ENCODE measurements at places on chromosomes 2 and 18.

DNA sequence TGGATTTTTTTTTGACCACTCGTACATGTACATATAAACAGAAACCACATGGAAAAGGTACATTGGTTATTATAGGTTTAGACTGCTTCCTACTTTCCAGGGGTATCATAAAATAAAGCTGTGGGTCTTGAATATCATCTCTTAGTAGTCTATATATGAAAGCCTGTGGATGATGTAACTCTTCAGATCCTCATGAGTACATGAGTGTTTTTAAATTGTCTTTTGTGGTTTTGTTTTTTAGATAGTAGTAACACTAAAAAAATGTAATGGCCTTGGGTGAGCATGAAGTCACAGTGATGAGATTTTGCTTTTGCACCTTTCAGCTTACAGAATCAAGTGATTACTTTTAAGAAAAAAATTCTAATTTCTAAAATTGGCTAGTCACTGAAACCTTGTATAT lies 80.2 kb downstream of the RAB3GAP1 start:
- peak; percentile 31 for DNase-seq

DNA sequence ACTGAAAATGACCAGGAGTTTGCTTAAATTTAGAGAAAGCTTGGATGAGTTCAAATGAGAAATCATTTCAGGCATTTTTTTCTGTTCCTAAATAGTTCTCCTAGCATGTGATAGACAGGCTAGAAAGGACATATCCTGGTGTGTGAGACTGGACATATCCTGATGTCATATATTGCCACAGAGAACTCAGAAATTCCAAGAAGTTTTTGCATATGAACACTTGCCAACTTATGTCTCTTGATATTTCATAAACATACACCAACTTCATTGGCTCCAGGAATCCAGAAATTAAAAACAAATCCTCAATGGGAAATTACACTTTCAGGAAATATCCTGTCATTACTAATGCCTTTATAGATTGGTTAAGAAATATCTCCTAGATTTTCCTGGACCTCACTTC lies 2.9 kb upstream of the SERPINB4 start:
- DNase-seq, result no peak

- DNase-seq, result no peak
Measured at GRCh38 chr18:28075501-28075900, 101.4 kb downstream of the CDH2 start.

DNA sequence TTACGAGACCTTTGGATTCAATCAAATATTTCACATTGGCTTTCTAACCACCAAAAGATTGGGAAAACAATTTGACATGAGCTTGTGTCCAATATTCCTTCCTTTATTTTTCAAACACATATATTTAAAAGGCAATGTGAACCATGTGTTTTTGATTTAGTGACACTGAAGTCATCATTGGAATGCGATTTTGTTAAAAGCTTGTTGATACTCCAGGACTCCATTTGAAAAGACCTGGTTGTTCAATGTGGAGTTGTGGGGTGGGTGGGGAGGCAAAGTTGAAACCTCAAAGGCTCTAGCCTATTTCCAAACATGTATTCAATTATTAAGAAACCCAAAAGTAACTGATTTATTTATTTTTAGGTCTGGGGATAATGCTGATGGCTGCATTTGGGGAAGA lies 114.1 kb upstream of the TRIB2 start:
- DNase-seq, result no peak

DNA sequence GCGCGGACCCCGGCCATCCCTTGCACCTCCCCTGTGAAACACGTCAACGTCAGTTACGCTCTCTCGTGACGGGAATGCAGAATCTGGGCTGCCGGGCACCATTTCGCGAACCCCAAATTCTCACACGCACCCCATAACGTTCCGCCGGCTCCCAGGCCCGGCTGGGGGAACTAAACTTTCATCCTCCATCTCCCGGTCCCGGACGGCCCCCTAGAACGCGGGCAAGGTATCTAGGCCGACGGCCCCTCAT lies 544 bp downstream of the DNAJC27 start:
- no peak for DNase-seq

DNA sequence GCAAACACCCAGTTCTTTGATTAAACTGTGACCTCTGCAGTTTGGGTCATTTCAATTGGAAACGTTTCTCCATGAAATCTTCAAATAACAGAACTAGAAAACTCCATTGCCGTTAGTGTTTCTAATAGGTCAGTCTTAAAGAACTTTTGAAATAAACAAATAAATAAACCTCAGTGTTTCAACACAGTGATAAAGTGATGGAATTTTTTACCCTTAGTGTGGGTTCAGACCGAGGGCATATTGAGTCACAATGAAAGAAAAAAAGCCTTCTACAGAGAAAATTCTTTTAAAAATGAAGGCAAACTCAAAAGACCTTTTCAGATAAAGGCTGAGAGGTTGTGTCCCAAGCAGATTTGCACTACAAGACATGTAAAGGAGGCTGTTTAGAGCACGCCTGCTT lies 149.6 kb downstream of the NCKAP5 start:
- DNase-seq, result no peak

DNA sequence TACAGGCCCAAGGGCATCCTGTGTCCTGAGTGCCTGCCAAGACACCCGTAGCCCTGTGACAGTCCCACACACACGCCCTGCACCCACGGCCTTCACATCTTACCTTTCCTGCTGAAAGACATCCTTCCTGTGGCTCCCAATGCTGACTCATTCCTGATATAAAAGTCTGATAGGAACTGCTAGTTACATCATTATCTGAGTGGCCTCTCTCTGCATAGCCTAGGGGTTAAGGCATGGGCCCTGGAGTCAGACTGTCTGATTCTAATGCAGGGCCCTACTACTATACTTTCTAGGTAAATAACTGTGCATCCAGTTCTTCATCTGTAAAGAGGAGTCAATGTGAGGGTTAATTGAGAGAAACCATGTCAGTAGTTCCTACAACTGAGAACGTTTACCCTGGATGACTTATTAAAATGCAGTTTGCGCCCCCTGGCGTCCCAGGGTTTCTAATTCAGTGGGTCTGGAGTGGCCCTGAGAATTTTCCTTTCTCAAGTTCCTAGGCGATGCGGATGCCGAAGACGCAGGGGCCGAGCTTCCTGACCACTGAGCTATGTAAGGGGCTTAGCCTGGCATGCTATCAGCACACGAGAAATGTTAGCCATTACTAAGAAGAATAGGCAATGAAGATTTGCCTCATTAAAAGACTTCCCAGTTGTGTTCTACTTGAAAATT lies 6.0 kb upstream of the GPR45 start:
- no peak for DNase-seq

DNA sequence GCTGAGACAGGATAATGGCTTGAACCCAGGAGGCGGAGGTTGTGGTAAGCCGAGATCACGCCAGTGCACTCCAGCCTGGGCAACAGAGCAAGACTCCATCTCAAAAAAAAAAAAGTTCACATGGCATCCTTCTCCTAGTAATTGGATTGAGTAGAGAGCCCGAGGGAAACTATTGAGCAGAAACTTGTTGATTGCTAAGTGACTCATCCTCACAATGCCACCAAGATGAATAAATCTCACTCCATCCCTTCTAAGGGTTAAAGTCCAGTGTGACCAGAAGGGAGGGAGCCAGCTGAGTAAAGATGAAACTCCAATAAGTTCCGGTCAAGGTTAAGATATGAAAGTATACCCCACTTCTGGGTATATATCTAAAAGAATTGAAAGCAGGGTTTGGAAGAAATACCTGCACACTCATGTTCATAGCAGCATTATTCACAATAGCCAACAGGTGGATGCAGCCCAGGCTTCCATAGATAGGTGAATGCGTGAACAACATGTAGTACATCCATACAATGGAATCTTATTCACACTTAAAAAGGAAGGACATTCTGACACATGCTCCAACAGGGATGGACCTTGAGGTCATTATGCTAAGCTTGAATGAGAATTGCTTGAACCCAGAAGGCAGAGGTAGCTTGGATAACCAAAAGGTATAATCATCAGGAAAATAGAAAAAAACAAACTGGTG lies 13.0 kb upstream of the FHL2 start:
- no peak for DNase-seq

DNA sequence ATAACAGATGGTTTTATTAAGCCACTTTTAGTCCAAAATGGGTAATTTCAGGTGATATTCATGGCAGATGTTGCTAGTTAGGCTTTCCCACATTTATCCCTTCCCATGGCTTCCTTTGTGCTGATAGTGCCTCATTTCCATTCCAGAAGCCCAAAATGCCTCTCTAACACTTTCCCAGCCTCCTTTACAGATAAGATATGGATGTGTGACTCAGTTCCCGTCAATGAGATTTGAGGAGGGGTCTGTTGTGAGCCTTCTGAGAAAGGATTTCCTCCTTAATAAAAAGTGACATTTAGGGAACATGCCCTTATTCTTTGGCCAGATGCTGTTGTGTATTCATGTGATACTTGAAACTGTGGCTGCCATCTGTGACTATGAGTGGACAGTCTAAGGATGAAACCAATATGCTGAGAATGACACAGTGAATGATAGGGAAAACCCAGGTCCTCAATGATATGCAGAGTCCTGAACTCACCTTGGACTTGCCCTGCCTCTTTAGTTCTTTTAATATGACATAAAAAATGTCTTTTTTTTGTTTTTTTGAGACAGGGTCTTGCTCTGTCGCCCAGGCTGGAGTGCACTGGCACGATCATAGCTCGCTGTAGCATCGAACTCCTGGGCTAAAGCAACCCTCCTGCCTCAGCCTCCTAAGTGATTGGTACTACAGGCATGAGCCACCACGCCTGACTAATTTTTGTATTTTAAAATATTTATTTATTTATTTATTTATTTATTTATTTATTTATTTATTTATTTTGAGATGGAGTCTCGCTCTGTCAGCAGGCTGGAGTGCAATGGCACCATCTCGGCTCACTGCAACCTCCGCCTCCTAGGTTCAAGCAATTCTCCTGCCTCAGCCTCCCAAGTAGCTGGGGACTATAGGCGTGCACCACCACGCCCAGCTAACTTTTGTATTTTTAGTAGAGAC lies 5.8 kb upstream of the ACSL3 start:
- no peak for DNase-seq

GRCh38 chr2:104286841-104287240 lies 567.1 kb upstream of the POU3F3 start:
- no peak for DNase-seq

DNA sequence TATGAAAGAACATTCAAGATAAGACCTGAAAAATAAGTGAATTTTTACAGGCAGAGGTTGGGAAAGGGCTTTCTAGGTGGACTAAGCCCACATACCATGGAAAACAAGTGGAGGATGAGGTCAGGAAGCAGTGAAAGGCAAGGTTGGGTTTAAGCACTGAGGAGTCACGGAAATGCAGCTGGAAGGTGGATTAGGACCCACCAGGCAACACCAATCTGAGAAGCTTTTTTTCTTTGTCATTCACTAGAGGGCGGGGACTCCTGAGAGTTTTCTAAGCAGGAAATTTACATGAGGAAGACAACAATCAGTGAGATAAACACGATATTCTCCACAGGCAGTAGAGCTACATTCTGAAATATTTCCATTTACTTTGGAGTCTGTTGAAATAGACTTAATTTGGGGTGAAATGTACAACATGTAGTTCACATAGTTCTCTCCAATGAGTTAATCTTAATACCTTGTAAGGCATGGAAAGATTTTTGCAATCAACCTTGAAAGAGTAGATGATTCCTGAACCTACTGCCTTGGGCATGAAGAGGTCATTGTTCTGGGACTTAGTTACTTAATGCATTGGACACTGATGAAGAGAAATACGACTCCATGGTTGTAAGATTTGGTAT lies 40.7 kb downstream of the VIT start:
- no peak for DNase-seq

DNA sequence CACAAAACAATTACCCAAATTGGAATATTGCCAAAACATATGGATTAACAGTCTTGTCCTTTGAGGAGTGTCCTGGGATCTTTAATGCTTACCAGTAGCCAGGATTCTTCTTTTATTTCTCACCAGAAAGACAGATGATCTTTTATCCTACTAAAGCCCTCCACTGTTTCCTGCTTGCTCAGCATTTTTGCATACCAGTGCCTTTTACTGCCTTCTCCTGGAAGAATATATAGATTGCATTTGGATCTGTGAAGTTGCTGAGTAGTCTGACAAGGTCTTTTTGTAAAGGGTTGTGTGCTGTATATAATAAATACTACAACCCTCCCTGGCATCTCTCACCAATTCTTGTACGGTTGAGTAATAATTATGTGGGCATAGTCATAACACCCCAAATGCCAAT lies 652.2 kb downstream of the LRRTM4 start:
- DNase-seq, result no peak

DNA sequence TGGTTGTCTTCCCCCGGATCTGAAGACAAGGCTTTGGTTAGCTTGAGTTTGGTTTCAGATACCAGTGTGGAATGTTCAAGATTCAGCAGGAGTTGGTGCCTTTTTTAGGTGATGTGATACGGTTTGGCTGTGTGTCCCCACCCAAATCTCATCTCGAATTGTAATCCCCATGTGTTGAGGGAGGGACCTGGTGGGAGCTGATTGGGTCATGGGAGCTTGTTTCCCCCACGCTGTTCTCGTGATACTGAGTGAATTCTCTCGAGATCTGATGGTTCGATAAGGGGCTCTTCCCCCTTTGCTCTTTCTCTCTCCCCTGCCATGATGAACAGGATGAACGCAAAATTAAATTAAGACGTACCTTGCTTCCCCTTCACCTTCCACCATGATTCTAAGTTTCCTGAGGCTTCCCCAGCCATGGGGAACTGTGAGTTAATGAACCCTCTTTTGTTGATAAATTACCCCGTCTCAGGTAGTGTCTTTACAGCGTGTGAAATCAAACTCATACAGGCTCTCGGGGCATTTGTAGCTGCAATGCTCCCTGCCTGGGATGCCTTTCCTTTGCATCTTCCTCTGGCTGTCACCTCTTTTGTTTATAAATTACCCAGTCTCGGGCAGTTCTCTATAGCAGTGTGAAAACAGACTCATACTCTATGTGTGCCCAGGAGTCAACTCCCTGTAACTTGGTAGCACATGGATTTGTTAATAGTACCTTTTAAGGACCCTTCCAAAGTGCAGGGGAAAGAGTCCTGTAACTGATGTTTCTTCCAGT lies 21.3 kb downstream of the PDCD1 start:
- no peak for DNase-seq

- no peak for DNase-seq
Measured at GRCh38 chr2:232836934-232837333, 33.1 kb upstream of the SNORC start.

DNA sequence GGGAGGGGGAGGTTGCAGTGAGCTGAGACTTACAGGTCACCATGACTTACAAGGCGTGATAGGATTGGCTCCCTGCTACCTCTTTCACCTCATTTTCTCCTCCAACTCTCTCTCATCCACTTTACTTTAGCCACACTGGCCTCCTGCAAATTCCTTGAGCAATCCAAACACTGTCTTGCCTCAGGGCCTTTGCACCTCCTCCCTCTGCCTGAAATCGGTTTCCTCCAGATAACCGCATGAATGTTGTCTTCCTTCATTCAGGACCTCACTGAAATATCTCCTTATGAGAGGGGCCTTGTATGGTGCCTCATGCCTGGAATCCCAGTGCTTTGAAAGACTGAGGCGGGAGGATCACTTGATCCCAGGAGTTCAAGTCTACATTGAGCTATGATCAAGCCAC lies 21.8 kb downstream of the WNT10A start:
- DNase-seq, result no peak

- no peak for DNase-seq
Measured at GRCh38 chr18:57023275-57023882, 123.5 kb upstream of the BOD1L2 start.

- DNase-seq, result no peak
Measured at GRCh38 chr2:64487256-64488049, 33.5 kb downstream of the LGALSL start.
